Heart left ventricle (tissue), 16 donors: ENCODE measurements at places on chromosomes 11 and 22. TPM values are rescaled to one million over a fixed set of nuclear protein-coding genes. Genes with fewer than 3 reads are reported as not detected.
A peak's percentile ranks its signal among the peaks of the same experiment; 100 is the strongest.

GRCh38 chr11:125457814-125458343 lies 38.2 kb downstream of the FEZ1 start:
- H3K36me3 ChIP-seq = no peaks in the 10 kb centered on the region
- no peaks in the 10 kb centered on the region for H3K4me1 ChIP-seq
- peak overlapping the region; percentile 13 for H3K27ac ChIP-seq
- peak; percentile 86 for DNase-seq
- H3K27me3 ChIP-seq = no peaks in the 10 kb centered on the region

DNA sequence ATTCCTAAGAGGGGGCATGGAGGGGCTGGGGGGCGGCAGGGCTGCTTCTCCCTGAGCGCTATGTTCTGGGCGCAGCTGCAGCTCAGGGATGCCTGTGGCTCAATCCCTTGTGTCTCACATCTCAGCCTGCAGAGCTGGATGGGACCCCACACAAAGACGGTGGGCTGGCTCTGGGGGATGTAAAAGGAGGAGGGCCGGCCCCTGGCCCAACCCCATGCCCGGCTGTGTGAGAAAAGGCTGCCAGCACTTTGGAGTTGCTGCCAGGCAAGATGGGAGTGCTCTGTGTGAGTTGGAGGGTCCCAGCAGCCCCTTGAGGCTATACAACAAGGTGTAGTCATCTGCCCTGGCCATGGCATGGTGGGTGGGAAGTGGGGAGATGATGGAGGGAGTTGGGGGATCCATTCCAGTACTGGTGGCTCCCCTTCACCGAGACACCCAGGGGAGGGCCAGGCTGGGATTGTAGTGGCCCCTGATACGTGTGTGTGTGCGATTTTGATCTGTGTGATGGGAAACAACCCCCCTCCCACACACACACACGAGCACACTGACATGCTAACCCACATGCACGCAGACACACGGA lies 1.3 kb upstream of the TBX10 start:
- H3K4me3 ChIP-seq = no peak overlapping the region
- no peaks in the 10 kb centered on the region for H3K4me1 ChIP-seq
- H3K27ac ChIP-seq = no peak overlapping the region
- peaks cover 5% of the 10 kb centered on the region for H3K27me3 ChIP-seq
- H3K36me3 ChIP-seq = no peaks in the 10 kb centered on the region

DNA sequence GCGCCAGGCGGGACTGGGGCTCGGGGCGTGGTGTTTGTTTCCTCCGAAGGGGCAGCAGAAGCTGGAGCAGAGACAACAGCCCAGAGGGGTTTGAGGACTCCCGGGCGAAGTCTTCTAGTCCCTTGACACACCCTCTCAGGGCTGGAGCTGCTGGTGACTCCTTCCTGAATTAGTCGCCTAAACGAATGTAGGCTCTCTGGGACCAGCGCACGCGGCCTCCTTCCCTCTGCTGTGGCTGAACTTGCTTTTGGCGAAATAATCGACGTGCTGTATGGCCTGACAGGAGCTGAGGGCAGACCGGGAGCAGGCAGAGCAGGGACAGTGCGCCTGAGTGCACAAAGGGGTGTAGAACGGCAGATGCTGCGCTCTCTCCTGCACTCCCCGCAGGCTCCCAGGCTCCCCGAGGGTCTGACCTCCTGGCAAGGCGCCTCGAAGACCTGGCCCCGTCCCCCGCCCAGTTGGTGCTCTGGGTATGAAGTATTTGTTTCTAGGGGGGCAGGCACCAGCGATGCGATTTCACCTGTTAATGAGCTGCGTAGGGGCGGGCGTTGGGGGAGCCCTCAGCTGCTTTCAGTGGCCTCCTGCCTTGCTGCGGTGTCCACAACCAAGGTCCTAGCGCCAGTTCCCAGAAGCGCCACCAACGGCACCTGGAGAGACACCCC lies 5.3 kb downstream of the SLC17A6 start:
- H3K4me1 ChIP-seq = no peaks in the 10 kb centered on the region
- no peak for DNase-seq
- H3K36me3 ChIP-seq = no peaks in the 10 kb centered on the region
- no peak overlapping the region for H3K27ac ChIP-seq

Gene OR8K3
- not detected for total RNA-seq

Gene SMIM35
- total RNA-seq = 0.21 TPM

GRCh38 chr11:10380921-10381320 lies 74.1 kb upstream of the AMPD3 start:
- H3K4me1 ChIP-seq = no peaks in the 10 kb centered on the region
- no peaks in the 10 kb centered on the region for H3K36me3 ChIP-seq
- no peak overlapping the region for H3K4me3 ChIP-seq
- no peaks in the 10 kb centered on the region for H3K27me3 ChIP-seq
- H3K27ac ChIP-seq = no peak overlapping the region
- no peak for DNase-seq

Gene BTG4
- not detected for total RNA-seq

Gene AIFM3
- total RNA-seq = 0.49 TPM

DNA sequence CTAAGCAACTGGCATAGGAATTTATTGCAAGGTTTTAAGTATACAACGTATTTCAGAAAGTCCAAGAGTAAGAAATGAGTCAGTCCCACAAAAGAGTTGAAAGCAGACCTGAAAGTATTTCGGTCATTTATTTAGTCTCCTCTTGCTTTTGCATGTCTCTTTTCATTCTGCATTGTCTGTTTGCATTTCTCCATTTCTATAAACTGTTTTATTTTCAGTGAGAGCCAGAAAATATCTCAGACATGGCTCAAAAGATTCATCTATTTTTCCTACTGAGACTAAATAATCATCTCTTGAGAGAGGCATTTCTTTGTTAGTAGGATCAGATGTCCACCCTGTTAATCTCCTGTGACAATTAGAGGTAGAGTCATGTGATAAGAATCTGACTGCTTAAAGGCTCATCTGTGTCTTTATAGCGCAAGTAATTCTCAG lies 219.1 kb upstream of the CCDC179 start:
- H3K27ac ChIP-seq = no peak overlapping the region
- no peak for DNase-seq
- no peak overlapping the region for H3K4me3 ChIP-seq
- no peaks in the 10 kb centered on the region for H3K27me3 ChIP-seq
- no peaks in the 10 kb centered on the region for H3K36me3 ChIP-seq

GRCh38 chr11:72696866-72697700 lies 22.9 kb upstream of the PDE2A start:
- H3K27ac ChIP-seq = peak overlapping the region; percentile 1
- H3K27me3 ChIP-seq = no peaks in the 10 kb centered on the region
- H3K4me1 ChIP-seq = no peaks in the 10 kb centered on the region
- DNase-seq = peak; percentile 68
- H3K36me3 ChIP-seq = peaks cover 58% of the 10 kb centered on the region
- no peak overlapping the region for H3K4me3 ChIP-seq

- peaks cover 9% of the 10 kb centered on the region for H3K27me3 ChIP-seq
- no peak overlapping the region for H3K4me3 ChIP-seq
- no peak for DNase-seq
These were observed 4.4 kb downstream of the CALCA start for GRCh38 chr11:14967581-14968243.

Gene SCGB1A1
- not detected for total RNA-seq

GRCh38 chr11:115234794-115235193 lies 269.4 kb downstream of the CADM1 start:
- H3K27ac ChIP-seq = no peak overlapping the region
- H3K4me1 ChIP-seq = no peaks in the 10 kb centered on the region
- no peaks in the 10 kb centered on the region for H3K27me3 ChIP-seq
- no peaks in the 10 kb centered on the region for H3K36me3 ChIP-seq

DNA sequence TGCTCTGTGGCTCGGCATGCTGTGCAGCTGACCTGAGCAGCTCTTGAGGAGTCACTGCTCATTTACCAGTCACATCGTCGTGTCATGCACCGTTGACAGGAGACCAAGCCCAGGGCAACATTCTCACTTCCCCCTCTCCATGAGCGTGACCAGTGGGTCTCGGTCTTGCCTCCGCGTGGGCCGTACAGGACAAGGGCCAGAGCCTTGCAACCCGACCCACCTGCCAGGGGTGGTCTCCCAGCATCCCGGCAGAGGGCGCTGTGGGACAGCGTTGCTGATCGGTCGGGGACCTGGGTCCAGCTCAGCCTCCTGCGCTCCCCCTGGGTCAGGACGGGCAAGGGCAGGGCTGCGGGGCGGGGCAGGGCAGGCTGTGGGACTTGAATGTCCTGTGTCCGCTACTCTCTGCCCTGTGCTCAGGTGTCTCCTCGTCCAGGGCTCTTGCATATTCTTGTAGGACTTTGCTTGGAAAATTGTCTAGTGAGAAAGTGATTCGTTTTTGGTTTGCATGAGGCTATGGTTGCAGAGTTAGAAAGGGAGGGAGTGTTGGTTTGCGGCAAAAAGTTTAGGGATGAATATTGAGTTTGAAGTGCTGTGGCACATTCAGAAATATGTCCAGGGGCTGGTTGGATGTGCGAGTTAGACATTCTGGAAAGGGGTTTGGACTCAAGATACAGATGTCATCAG lies 16.2 kb downstream of the EIF4G2 start:
- H3K4me3 ChIP-seq = no peak overlapping the region
- peaks cover 8% of the 10 kb centered on the region for H3K4me1 ChIP-seq
- H3K36me3 ChIP-seq = peaks cover 27% of the 10 kb centered on the region

DNA sequence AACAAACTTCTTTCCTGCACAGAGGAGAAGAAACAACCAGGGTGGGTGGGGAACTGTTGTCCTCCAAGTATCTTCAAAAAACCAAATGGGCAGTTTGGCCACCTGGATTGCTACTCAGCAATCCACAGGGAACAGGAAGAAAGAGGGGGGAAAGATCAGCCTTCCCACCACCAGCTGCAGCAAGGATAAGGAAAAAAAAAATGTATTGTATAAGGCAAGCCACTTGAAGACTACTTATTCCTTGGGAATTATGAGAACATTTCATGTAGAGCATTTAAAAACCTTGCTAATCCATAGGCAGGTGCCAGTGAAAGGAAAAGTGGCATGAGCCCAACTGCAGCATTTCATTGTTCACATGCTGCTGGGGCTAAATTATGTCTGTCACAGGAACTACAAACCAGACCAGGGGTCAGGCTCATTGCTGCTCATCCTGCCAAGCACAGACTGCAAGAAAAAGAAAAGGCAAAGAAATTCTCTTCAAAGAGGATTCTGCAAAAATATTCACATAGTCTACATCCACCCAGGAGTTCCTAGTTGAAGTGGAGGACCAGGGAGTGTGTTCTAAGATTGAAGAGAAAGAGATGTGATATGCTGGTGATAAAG lies 2.2 kb downstream of the RAB30 start:
- H3K27ac ChIP-seq = peak overlapping the region; percentile 93
- H3K4me3 ChIP-seq = peak overlapping the region; percentile 84
- H3K36me3 ChIP-seq = peaks cover 12% of the 10 kb centered on the region
- H3K4me1 ChIP-seq = peaks cover 64% of the 10 kb centered on the region
- H3K27me3 ChIP-seq = no peaks in the 10 kb centered on the region
- DNase-seq = no peak

GRCh38 chr11:798093-798713 lies at the start of gene SLC25A22:
SLC25A22 (minus strand) TSS chr11:798281; CDS start chr11:795006, 3,275 bp downstream.
- no peaks in the 10 kb centered on the region for H3K36me3 ChIP-seq
- peak within 1 kb of the TSS; percentile 71 for H3K4me3 ChIP-seq
- DNase-seq = peak; percentile 74

GRCh38 chr11:56333156-56333555 lies 12.7 kb upstream of the OR8K1 start:
- no peaks in the 10 kb centered on the region for H3K36me3 ChIP-seq
- no peak for DNase-seq
- H3K27me3 ChIP-seq = no peaks in the 10 kb centered on the region

Gene MAP6
- total RNA-seq = 3.0 TPM

Gene HOATZ
- not detected for total RNA-seq

GRCh38 chr11:134366254-134366653 lies 34.5 kb downstream of the GLB1L2 start:
- H3K4me3 ChIP-seq = no peak overlapping the region
- no peaks in the 10 kb centered on the region for H3K27me3 ChIP-seq
- H3K36me3 ChIP-seq = no peaks in the 10 kb centered on the region
- no peaks in the 10 kb centered on the region for H3K4me1 ChIP-seq
- no peak overlapping the region for H3K27ac ChIP-seq

Gene SEPTIN3
- total RNA-seq = 0.29 TPM

DNA sequence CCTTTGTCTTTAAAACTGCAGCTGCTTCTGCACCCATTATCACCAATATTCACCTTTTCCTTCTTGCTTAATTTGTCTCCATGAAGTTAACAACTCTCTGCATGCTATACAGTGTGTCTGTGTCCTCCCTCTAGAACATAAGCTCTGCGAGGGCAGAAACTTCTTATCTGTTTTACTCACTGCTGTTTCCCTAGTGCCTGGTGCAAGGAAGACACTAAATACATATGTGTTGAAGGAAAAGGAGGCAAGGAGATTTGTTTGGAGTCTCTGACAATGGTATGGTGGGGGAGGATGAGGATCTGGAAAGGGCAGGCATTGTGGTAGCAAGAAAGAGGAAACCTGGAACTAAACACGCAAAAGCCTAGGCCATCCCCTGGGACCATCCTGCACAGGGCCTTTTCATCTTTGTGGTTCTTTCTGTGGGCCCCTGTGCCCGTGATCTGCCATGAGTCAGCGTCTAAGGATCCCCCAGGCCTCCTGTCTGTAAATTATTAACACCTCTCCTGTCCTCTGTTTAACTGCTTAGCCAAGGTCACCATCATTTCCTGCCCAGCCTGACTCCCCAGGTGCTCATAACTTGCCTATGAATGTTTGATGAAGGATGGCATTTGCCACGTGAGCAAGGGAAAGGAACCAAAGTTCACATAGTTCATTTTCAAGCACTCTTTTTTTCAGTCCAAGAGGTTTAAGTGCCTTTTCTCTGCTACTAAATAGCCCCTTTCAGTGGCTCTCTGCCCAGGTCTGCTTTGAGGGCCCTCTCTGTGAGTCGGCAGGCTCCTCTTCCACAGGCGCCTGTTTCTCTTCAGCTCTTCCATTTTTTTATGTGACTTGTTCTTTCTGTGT lies 131.1 kb downstream of the RASSF10 start:
- H3K4me3 ChIP-seq = no peak overlapping the region
- H3K36me3 ChIP-seq = no peaks in the 10 kb centered on the region
- no peak overlapping the region for H3K27ac ChIP-seq
- no peaks in the 10 kb centered on the region for H3K27me3 ChIP-seq

- no peaks in the 10 kb centered on the region for H3K4me1 ChIP-seq
- H3K27ac ChIP-seq = no peak overlapping the region
- no peaks in the 10 kb centered on the region for H3K36me3 ChIP-seq
- no peak overlapping the region for H3K4me3 ChIP-seq
- DNase-seq = no peak
- no peaks in the 10 kb centered on the region for H3K27me3 ChIP-seq
These were observed 12.2 kb upstream of the OR10D3 start for GRCh38 chr11:124170801-124171586.

Gene UCP3
- total RNA-seq = 1.7 TPM

- no peak for DNase-seq
- H3K4me1 ChIP-seq = no peaks in the 10 kb centered on the region
- no peak overlapping the region for H3K27ac ChIP-seq
- H3K36me3 ChIP-seq = no peaks in the 10 kb centered on the region
- no peaks in the 10 kb centered on the region for H3K27me3 ChIP-seq
These were observed 60.5 kb downstream of the GRAMD1B start for GRCh38 chr11:123490527-123490926.

Gene CARD16
- total RNA-seq = 5.7 TPM

GRCh38 chr11:12238420-12238819 lies 128.0 kb downstream of the MICAL2 start:
- no peaks in the 10 kb centered on the region for H3K27me3 ChIP-seq
- H3K4me3 ChIP-seq = no peak overlapping the region
- no peak for DNase-seq
- H3K27ac ChIP-seq = peak overlapping the region; percentile 32
- peaks cover 44% of the 10 kb centered on the region for H3K4me1 ChIP-seq

- H3K36me3 ChIP-seq = no peaks in the 10 kb centered on the region
- H3K4me3 ChIP-seq = no peak overlapping the region
- H3K4me1 ChIP-seq = peaks cover 48% of the 10 kb centered on the region
- no peaks in the 10 kb centered on the region for H3K27me3 ChIP-seq
- no peak overlapping the region for H3K27ac ChIP-seq
These were observed 50.4 kb downstream of the PARVB start for GRCh38 chr22:44074337-44074984.
